NCI-H2107 (cell line): ENCODE measurements at places on chromosomes 1 and 21.

DNA sequence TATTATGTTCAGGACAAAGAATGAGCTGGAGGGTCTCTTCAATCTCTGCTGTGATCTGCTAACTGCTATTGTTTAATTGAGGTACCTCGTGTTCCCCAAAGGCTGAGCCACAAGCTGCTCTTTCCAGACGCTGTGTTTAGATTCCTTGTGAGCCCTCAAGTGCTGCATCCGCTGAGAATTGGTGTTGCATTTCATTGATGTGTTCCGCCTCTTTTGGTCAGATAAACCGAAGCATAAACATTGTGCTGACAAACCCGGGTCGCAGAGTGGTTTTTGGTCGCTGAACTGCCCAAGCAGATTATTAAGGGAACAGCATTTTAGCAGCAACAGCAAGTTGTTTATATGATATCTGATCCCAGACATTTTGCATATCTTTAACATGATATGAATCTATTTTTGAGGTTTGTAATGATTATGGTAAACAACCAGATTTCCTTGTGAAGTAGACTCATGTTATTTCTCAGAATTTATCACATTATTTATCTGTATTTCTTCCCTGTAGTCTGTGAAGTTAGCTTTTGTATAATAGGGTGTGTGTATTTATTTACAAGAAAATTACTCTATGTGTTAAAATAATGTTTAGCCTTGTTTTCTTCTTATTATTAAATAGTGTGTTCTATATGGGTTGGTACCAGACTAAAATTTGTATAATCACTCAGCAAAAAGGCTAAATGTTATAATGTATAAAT is 217.2 kb upstream of the C1orf105 start:
- no peak for DNase-seq

DNA sequence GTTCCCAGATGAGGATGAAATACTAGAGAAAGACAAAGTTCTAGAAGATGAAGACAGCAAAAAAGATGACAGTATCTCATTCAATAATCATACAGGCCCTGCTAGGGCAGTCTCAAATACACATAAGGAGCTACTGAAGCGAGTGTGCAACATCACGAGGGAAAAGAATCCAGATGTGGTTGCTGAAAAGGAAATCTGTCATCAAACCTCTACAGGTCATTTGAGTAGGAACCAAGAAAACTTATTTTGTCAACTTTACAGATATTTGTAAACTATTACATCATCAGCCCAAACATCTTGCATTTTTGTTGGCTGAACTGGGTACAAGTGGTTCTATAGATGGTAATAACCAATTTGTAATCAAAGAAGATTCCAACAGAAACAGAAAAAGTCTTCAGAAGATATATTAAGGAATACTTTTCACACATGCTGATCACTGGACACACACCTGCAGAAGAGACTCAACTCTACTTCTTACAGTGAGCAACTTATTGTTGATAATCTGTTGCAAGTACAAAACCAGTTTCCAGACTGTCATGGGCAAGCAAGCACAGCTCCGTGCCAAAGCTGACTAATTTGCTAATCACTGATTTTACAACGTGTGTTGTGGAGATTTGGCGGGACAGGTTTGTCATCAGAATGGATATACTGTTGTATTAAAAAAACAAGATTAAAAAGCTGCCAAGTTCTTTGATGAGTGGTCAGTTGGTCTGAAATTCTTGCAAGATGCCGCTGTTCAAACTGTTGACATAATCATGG is 42.1 kb downstream of the TRIM33 start:
- DNase-seq, result no peak

- DNase-seq, result no peak
Observed at GRCh38 chr1:228852024-228852423, 116.7 kb downstream of the RHOU start.

GRCh38 chr21:24223624-24224023 is 1383.7 kb downstream of the MRPL39 start:
- no peak for DNase-seq

- no peak for DNase-seq
Observed at GRCh38 chr1:182888736-182889531, 49.8 kb downstream of the DHX9 start.

DNA sequence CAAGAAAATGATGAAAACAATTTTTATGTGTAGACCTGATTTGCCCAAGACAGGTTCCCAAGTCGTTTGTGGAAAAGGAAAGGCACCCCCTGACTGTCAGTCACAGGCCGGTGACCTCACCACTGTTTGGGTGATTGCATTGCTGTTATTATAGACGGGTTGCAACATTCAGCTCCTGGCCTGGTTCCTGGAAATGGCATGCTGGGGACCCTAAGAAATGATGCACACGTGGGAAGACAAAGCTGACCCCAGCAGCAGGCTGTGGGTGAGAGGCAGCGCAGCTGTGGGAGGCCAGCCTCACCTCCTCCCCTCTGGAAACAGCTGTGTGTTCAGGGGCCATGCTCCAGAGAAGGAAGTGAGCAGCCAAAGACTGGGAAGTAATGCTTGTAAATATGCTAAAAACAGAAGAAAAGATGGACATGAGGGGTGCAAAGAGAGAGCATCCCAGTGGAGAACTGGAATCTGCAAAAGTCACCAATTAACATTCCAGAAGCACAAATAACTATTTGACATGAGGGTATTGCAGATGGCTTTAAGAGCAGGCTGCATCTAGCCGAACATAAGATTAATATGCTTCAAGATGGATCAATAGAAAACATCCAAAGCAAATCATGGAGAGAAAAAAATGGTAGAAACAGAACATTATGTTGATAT is 23.4 kb upstream of the ABCG1 start:
- no peak for DNase-seq

GRCh38 chr1:43307458-43308158 is 6.8 kb downstream of the TIE1 start:
- no peak for DNase-seq

DNA sequence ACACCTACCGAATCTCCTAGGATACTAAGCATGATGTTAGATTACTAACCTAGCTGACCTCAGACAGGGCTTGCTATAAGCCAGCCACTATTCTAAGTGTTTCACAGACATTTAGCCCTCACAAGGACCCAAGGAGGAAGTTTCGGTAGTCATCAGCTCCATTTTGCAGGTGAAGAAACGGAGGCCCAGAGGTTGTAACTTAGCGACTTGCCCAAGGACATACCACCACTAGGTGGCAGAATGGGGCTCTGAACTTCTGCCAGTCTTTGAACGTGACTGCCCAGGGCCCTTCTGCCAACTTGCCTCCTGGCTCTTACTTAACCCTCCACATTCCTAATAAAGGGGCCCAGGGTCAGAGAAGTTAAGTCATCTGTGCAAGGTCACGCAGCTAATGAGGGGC is 283.5 kb downstream of the C1orf94 start:
- no peak for DNase-seq

DNA sequence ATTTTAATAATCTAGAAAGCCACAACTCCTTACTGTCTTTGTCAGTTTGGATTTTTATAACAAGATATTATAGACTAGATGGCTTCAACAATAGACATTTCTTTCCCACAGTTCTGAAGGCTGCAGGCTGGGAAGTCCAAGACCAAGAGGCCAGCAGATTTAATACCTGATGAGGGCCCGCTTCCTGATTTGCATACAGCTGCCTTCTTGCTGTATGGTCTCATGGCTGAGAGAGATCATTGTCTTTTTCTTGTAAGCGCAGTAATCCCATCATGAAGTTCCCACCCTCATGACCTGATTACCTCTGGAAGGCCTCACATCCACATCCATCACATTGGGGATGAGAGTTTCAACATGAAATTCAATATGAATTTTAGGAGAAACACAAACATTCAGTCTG is 9.8 kb downstream of the RPS6KC1 start:
- no peak for DNase-seq

DNA sequence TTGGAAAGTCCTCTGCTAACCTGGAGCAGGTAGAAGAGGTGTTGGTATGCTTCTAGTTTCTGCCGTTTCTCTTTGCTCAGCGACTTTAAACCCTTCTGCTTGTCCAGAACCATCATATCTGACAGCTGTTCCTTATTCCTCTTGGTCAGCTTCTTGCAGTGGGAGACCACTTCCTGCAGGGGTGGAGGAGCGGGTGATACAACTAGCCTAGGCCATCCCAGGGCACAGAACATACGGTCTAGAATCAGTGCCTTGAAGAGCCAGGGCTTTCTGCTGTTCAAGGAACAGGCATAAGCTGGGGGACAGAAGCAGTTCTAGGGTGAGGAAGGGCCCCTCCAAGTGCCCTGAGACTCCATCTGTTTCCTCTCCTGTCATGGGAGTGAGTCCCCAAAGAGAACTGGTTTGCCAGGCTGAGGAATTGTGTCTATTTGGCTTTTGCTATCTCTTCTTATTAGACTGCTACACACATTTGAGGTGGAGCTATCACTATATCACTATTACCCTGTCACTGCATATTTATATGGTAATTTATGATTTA is 32.5 kb downstream of the IQGAP3 start:
- DNase-seq, result no peak

- DNase-seq, result no peak
Observed at GRCh38 chr1:244012202-244012601, 38.9 kb upstream of the ZBTB18 start.

DNA sequence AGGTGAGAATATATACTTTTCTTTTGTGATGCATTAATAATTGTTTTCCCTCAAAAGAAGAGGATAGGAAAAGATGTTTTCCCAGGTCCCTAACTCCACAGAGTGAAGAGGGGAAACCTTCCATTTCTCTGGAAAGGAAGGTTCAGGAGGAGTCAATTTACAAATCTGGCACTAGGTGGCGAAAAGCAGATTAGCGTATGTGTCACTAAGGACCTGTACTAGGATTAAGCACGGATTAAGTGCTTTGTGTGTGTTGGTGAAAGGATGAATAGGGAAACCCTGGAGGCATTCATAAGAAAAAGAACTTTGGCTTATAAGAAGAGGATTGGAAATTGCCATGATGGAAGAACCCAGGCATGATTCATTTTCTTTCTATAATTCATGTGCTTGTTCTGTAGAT is 410.1 kb upstream of the PLXNA2 start:
- DNase-seq, result no peak

DNA sequence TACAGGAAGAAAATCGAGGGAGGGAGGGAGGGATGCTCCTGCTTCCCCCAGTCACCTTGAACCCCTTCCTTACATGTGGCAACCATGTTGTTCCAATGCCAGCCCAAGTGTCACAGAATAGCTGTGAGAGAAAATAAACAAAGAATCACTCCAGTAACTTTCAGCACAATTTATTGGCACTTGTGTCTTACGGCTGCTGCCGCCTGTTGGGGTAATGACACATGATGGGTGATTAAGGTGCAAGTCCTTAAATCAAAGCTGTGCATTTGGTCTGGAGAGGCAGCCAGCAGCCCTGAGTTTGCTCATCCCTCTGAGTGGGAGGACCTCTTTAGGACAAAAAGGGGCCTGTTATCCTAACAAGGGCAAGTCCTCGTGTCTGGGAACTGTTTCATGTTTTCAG is 377.7 kb downstream of the PCP4 start:
- no peak for DNase-seq

- no peak for DNase-seq
Observed at GRCh38 chr1:23561076-23561812, 1.9 kb upstream of the ID3 start.

- no peak for DNase-seq
Observed at GRCh38 chr21:31830701-31831100, 42.1 kb upstream of the HUNK start.

DNA sequence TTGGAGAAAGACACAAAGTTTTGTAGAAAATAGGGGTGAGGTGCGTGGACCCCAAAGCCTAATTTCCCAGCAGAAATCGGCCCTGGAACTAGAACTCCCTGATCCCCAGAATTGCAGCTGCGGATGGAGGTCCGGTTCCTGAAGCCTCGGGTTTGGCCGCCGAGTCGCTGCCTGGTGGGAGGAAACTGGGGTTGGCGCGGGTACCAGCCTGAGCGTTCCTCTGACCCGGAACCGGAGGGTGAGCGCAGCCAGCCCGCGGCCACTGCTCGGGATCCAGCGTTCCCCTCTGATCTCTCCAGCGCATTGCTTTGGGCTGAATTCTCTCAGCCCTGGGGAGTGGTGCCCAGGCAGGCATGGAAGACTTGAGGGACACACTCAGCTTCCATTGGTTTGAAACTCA is 1.6 kb downstream of the ST6GALNAC5 start:
- no peak for DNase-seq

DNA sequence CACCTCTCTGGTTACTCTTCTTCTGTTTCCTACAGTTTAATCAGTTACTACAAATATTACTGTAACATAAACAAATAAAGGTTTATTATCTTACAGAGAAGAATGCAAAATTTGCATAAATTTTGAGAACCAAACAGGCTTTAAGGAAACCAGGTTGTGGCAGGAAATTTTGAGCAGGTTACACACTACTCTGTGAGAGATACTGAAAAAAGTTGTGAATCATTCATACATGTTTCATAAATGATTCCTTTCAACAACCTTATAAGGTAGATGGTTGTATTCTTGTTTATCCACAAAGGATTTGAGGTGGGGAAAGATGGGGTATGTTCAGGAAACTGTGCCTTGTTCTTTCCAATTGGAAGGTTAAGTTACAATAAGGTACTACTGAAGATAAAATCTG is 58.6 kb downstream of the MAST2 start:
- DNase-seq, result no peak

DNA sequence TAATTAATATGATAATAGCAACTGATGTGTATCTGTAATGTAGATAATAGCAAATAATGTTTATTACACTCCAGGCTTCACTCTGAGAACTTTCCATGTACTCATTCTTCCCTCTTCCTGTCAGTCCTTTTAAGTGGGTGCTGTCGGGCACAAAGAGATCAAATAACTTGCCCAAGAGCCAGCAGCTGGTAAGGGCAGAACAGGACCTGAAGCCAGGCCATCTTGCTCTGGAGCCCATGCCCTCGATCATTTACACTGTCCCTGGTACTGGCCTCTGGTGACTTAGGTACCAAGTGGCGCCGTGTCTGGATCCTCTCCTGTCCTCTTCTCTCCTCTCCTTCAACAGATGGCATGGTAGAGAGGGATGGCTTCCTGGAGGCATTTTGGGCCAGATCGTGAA is 97.2 kb downstream of the VPS13D start:
- DNase-seq, result no peak

DNA sequence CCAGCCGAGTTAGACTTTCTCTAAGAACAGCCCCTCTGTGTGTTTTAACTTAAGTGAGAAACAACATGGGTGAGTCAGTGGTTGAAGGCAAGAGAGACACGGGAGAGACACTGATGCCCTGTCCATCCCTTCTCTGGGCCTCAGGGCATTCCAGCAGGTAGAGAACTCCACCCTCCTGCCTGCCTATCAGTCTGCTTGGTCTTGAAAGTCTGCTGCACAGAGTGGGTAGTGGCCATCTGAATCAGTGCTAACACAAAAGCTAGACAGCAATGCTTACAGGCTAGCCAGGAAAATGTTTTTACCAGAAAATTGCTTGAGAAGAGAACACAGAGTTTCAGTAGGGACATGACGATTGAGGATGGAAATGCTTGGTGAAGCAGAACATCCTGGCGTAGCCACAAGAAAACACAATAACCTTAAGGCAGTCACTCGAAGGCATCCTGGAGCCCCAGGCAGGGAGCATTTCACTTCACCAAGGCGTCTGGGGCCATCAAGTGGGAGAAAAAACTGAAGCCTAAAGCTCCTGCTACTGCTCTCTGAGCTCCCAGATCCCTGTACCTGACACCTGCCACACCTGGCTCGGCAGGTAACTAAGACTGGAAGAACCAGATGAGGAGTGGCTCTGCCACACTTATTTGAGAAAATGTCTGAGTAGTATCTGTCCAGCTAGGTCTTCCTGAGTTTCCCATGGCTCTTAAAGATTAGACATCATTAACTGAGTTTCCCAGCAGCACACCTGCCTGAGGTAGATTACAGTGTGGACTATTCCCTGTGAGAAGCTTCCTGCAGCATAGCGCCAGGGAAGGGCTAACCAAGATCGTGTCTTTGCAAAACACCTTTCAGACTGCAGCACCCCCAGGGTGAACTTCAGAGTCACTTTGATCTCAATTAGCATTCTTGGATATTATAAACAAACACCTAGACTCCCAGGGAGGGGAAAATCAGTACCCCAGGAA is 18.1 kb upstream of the LBR start:
- no peak for DNase-seq
